SK-N-MC (cell line): ENCODE measurements at places on chromosomes 1 and 21.

GRCh38 chr21:38790059-38790458, 15.7 kb upstream of the ETS2 start:
- DNase-seq, result no peak

DNA sequence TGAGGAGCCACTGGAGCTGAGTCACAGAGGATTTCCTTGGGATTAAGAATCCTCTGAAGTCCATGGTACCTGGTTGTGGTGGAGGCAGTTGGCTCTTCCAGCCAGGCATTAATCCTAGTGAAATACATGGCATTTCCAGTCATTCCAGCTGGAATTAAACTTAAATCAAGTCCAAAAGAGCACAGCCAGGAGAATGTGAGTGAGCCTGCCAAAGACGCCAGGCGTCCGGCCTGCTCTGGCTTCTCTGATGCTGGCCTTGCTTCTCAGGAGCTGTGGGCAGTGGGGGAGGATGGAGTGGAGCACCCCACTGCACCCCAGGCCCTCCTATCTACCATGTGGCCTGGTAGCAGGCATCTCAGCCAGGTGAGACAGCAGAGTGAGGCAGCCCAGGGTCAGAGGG, 23.4 kb upstream of the TENT5C start:
- no peak for DNase-seq

- DNase-seq, result no peak
These were observed 442.4 kb downstream of the LTN1 start for GRCh38 chr21:28550057-28550825.

DNA sequence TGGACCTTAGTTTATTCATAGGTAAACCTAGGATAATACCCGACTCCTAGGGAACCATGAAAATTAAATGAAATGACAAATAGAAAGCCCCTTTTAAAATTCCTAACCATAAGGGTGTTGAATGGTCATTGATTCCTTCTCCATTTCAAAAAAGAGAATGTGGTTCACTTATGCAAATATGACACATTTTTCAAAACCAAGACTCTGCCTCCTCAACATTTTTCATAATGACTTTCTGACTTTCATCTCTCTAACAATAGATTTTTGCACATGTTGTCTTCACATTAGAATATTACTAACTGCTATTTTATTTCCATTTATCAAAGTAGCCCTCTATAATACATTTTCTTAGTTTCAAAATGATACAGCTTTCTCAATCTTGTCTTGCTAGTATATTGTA, 169.1 kb downstream of the NTNG1 start:
- DNase-seq, result no peak

DNA sequence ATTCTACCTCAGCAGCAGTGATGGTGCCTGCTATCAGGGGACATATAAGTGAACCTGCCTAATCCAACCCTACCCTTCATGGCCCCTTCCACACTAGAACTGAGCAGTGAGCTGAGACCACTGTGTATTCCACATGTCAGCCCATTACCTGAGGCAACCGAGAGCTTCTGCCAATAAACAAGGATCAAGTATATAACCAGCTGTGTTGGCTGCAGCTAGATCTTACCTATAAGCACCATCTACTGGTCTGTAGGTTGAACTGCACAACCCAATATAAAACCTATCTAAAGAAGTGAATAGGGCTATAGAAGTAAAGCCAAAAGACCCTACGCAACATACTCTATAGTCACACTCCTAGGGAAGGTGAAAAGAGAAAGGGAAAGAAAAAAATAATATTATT, 376.9 kb downstream of the HHIPL2 start:
- no peak for DNase-seq

DNA sequence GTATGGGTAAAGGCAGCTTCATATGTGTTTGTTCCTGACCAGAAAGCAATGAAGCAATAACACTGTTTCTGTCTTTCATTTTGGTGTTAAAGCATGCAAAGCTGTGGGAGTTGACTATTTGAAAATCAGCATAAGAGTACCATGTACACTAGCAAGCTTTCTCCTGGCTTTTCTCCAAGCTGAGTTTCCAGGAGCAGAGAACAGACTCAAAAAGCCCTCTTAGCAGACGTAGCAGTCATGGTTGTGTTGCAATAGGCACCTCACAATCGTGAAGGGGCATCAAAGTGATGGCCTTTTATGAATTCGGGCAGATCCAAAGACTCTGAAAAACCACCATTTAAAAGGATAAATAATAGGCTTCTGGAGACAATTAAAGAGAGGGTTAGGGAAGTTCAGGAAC, 159.7 kb downstream of the PTGER3 start:
- DNase-seq, result no peak
